ENCODE measurements at places on chromosomes 12 and 14.

- peak; percentile 11 for DNase-seq
Measured at GRCh38 chr12:81086342-81086741, 8.5 kb downstream of the ACSS3 start.

DNA sequence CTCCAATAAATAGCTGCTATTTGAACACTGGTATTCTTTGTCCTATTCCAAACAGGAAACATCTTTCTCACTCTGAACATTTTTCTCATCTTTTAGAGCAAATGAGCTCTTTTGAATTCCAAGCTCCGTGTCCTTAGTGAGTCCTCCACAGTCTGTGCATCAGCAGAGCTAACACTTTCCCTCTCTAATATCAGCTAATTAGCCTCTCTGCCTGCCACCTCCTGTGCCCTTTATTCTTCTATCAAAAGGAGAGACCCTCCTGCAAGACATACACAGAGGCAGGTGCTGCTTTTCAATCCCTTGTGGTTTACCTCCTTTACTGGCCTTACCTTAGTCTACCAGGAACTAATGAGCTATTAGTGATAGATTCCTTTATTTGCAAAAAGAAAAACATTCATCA, 178.5 kb downstream of the SLC35F4 start:
- no peak for DNase-seq

DNA sequence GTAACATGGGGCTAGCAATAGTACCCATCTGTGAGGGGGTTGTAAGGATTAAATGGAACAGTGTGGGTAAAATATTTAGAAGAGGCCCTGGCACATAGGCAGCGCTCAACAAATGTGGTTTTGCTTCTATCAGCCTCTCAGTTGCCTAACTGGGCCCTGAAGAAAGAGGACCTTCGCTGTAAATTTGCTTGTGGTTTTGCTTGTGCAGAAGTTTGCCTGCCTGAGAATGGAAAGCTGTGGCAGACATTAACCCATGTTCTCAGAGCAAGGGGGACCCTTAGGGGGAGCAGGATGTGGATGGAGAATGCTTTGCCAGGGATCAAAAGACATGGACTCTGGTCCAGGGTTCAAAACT, 160.1 kb downstream of the BRMS1L start:
- no peak for DNase-seq

- DNase-seq, result peak; percentile 97
Measured at GRCh38 chr14:69398053-69398817, at the start of the genes ERH and SLC39A9. TSS of gene ERH (minus strand) at chr14:69398299. CDS start at chr14:69398233, 66 bp downstream. TSS of gene SLC39A9 (plus strand) at chr14:69398692. CDS start at chr14:69399370, 678 bp downstream.

GRCh38 chr14:32932914-32933628, 5.6 kb upstream of the NPAS3 start:
- peak; percentile 19 for DNase-seq

- DNase-seq, result no peak
Measured at GRCh38 chr12:119712721-119713120, 44.8 kb downstream of the PRKAB1 start.

DNA sequence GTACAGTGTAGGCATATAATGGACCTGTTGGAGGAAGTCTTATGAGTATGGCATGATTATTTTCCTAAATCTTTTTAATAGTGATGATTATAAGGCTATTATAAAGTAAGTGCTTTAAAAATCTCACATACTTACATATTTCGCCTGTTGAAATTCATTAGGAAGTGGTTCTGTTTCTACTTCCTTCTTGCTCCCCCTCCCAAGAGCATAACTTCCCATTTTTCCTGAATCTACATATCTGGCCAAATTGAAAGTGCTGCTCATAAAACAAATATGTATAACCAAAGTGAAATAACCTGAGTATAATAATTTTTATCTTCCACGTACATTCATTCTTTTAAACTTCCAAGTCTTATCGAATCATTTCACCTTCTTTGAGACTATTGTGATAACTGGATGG, 455.6 kb upstream of the SEL1L start:
- no peak for DNase-seq

DNA sequence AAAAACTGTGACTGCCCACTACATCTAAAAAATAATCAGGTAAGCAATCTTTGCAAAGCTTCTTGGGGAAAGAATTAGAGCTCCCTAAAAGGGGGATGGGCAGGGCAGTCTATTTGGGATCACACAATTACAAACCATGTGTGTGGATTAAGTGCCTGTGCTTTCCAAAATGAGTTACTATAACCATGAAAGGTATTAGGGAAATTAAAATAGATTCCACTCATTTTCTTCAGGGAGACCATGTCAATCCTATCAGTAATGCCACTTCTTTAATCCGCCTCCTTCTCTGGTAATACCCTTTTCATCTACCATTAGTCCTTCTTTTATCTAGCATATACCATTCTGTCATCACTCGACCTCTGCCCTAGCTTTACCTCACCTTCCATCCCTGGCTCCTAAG, 53.7 kb downstream of the PAWR start:
- DNase-seq, result no peak

- peak; percentile 36 for DNase-seq
Measured at GRCh38 chr12:50185301-50185895, 18.2 kb upstream of the CERS5 start.

DNA sequence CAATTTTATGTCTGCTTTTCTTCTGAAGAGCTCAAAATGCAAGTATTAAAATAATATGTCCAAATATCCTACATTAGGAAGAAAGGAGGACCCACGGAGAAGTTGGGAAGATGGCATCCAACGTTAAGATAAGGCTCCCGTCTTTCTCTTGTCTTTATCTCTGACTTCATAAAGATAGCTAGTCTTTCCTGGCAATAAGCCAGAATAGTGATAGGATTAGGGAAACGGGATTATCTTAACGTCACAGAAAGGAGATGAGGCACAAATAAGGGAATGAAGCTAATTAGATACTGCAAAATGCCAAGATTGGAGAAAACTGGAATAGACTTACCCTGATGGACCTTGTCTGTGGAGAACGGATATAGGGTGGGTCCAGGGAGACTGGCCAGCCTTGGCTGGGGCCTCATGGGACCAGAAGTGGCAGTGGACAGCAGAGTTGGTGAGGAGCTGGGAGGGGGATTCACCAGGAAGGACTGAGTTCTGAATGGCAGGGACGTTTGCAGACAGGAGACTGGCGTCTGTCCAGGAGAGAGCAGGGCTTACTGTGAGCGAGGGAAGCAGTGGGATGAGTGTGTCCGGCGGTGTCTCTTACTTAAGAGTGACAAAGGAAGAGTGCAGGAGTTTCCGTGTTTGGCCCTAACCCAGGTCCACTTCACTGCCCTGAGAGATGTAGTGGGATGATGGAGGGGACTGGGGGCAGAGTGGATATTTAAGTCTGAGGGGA, 119.9 kb downstream of the CACNA1C start:
- no peak for DNase-seq

- DNase-seq, result peak; percentile 71
Measured at GRCh38 chr12:120719072-120719471, 6.6 kb upstream of the ACADS start.

DNA sequence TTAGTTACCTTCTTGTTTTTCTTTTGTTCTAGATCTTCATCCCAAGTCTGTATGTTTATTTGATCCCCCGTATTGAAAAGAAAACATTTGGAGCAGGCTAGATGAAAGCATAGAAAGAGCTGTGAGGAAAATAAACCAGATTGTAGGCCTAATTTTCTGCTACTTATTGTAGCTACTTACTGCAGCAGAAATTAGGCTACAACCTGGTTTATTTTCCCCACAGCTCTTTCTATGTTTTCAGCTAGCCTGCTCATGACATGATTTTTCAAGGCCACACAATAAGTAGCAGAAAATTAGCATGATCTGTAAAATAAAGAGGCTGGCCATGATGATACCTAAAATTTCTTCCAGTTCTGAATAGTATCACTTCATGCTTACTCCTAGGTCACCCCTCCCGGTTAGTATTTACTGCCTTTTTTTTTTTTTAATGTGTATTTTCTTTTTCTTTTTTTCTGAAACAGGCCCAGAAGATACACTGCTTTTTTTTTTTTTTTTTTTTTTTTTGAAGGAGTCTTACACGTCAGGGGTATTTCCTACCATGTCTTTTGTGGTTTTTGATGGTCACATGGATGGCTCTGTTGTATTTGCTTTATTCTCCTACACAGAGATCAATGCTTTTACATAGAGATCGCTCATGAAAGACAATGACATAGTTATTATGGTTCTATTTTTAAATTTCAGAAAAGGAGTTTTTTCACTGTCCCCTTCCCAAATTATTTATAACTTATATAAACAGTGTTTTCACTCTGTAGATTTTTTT, 32.3 kb downstream of the BHLHE41 start:
- DNase-seq, result no peak

DNA sequence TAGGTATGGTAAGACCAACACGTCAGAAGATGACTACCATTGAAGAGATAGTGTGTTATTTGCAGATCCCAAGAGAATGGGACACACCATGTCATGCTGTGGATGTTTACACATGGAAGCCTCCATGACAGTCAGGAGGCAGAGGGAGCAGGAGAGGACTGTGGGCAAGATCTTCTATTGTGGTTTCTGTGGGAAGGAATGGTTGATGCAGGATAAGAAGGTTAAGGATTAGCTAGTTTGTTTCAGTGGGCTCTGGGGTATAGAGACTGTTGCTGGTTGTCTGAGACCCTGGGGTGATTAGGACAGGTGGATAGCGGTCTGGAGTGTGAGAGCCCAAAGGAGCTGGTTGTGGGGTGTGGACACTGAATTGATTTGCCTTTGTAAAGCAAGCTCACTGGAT, 23.3 kb downstream of the TAS2R7 start:
- no peak for DNase-seq

DNA sequence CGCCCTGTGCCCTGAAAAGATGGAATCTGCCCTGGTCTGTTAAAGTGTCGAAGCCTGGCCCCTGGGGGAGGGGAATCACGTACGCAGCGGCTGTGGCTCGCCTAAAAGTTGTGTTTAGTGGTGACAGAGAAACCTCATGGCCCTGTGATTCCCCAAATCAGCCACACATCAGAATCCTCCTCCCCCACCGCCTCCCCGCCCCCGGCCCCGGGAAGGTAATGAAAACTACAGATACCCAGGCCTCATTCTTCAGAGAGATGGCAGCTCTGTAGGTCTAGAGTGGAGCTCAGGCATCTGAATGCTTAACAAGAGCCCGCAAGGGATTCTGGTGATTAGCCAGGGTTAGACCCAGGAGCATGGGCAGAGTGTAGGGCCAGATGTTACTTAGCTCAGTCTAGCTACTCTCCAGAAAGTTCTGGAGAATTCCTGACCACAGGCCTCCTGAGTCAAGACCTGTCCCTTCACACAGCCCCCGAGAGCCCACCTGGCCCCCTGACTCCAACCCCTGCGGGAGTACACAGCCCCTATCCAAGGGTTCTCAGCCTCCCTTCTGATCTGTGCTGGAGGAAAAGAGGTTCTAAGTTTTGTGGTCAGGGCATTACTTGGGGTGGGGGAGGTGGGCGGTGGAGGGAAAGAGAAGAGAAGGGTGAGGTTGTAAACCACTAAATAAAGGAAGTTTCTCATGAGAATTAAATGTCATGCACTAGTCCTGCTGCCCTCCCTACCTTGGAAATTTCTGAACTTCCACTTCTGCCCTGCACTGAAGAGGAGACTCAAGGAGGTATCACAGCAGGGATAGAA, 114.8 kb downstream of the PLXNC1 start:
- no peak for DNase-seq

GRCh38 chr12:67727702-67728666, 79.4 kb downstream of the DYRK2 start:
- no peak for DNase-seq

DNA sequence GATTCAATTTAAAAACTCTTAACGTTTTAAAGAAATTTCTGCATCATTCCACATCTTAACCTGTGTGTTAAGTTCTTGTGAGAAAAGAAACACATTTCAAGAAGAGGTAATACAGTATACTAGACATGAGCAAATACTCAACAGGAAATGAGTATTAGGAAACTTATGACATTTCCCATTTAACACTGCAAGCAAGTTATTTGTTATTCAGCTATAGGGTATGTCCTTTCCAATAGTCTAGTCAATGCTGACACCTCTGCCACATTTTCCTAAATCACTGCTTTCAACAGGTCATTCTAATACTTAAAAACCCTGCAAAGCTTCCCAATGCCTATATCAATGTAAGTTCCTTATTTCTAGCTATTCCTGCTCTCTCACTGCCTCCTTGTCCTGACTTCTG, 93.1 kb downstream of the DDHD1 start:
- no peak for DNase-seq

GRCh38 chr14:36519431-36520321, at the start of gene NKX2-1:
TSS of gene NKX2-1 (minus strand) at chr14:36520232. CDS start at chr14:36520129, 103 bp downstream.
- DNase-seq, result no peak

DNA sequence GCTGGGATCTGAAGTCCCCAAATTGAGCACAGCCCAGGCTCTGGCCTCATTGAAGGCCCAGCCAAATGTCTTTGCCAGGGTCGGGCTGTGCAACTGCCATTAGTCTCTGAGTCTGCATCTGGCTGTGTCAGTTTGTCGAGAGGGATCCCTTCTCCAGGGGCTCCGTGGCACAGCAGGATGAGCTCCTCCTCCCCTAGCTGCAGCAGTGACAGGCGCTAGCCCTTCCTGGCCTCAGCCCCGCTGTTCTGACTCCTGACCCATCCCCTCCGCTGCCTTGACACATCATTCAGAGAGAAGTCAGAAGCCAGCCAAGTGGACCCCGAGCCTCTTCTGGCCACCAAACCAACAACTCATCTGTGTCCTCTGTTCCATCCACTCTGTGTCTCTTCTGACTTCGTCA, 188.3 kb downstream of the CALM1 start:
- no peak for DNase-seq

- peak; percentile 47 for DNase-seq
Measured at GRCh38 chr14:60757567-60758002, 23.0 kb downstream of the MNAT1 start.

DNA sequence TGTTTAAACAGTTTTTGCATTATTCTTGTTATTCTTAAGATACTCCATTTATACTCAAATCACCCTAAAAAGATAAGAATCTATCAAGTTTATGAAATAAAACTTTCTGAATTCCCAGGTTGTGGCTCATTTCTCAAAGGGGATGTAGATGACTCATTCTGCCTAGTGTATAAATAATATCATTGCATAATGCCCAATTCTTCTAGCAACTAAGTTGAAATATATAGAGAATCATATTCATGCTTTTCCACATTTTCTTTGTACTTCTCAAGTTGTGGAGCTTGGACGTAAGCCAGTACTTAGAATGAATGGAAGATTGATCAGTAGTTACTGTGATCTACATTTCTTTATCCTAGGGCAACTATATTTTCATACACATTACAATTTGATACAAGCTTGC, 201.1 kb downstream of the PPFIA2 start:
- no peak for DNase-seq

DNA sequence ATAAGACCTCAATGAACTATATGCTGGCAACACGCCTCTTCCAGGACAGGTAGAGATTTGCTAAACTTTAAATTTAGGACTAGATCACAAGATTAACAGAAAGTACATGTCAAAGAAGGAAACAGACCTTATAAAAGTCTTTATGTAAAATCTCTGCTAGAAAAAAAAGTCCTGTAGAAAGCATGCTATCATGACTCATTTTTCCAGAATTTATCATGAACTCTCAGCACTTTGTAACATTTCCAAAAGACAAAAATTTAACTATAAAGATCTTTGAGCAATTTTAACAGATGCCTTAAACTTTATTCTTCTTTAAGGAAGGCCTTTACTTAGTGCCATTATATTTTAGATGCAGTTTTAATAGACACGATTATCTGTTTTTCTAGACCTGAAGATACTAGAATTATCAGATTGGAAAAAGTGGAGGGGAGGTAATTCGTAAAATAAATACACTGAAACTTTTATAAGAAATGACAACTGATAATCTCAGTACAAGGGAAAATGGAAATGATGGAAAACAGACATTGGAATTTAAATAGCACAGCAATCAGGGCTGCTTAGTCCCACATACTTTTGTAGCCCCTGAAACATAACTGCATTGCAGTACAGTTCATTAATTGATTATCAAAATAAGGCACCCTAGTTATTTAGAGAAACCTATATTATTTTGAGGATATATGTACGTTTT, 92.0 kb downstream of the TTLL5 start:
- no peak for DNase-seq
